ENCODE measurements at places on chromosomes 13 and 19.
A peak's percentile ranks its signal among the peaks of the same experiment; 100 is the strongest.

DNA sequence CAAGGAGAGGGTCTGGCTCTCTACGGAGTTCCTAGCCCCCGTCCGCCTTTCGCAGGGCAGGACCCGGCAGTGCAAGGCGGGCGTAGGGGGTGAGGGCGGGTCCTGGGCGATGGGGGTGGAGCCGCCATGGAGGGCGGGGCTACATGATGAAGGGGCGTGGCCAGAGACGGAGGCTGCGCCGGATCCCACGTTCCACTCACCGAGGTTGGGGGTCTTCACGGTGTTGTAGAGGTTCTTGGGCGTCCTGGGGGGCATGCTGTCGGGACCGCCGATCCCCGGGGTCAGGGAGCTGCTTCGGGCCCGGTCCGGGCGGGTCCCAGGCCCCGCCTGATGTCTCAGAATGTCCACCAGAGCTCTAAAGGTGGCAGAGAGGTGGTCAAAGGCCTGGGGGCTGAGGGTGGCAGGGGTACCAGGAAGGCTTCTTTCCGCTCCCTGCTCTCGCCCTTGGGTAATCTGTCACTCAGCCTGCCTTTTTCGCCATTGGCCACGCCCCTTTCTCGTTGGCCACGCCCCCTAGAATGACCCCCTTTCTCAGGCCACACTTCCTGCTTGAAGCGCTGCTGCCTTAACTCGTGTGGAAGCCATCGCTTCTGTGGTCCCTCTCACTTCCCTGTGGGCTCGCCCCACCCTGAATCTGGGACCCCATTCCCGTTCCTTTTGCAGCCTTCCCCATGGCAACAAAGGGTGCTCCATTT, 2.5 kb downstream of the SHISA7 start:
- no peak for DNase-seq

DNA sequence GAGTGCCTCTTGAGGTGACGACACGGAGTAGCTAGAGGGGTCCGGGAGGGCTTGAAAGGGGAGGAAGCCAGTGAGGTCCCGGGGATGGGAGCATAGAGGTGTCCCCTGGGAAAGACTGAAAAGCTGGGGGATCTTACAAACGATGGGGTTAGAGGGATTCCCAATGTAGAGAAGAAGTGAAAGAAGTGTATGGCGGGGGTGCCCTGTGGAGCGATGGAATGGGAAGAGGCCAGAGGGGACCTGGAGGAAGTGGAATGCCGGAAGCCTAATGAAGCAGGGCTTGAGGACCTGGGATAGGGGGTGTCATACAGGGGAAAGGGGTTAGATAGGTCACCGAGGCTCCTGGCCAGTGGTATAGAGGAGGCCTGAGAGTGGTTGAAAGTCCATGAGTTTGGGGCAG, 580 bp downstream of the AP2A1 start:
- DNase-seq, result no peak

DNA sequence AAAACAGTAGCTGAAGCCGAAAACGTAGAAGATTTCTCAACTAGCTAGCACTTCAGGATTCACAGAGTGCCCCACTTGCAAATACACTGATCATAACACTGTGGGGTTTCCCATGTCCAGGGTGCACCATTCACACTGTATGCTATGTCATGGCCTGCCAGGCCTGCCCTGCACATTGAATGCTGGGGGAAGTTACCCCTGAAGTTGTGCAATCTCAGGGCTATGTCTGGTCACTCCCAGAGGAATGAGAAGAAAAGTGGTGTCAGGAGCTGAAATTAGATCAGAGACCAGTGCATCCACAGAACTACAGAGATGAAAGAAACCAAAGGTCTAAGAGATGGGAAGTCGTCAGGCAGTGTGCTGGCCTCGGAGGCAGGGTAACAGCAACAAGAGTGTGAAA, 196.8 kb downstream of the RAP2A start:
- no peak for DNase-seq

DNA sequence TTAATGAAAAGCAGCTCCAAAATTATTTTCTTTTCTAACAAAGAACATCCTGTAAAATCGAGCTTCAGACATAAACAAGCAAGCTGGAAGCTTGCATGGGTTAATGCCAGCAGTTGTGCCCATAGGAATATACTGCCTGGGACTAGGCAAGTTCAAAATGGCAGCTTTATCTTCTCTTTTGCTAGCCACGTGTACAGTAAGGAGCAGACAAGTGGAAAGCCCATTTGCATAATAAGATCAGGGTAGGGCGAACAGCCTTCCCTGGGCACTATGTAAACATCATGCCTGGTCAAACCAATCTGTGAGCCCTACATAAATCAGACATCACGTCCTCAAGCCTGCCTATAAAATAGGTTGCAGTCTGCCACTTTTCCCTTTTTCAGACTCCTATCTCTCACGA, 489.7 kb downstream of the RFC3 start:
- DNase-seq, result no peak

- DNase-seq, result no peak
Measured at GRCh38 chr13:44425041-44425814, 51.6 kb downstream of the SERP2 start.

DNA sequence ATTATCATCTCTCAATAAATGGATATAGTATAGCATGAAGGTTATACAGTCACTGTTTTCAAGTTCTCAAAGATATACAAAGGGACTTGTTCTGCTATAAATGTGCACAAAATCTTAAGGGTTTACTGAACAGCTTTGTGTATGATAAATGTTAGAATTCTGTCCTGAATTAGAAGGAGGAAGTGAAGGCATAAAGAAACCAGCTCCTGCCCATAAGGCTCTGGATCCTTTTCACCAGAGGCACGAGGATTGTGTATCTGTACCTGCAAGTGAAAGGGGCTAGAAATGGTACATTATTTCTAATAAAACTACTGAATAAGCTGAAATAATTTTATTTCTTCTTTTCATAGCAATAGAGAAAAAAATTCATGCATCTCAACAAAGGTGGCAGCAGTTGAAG, 32.4 kb downstream of the PHF11 start:
- no peak for DNase-seq

DNA sequence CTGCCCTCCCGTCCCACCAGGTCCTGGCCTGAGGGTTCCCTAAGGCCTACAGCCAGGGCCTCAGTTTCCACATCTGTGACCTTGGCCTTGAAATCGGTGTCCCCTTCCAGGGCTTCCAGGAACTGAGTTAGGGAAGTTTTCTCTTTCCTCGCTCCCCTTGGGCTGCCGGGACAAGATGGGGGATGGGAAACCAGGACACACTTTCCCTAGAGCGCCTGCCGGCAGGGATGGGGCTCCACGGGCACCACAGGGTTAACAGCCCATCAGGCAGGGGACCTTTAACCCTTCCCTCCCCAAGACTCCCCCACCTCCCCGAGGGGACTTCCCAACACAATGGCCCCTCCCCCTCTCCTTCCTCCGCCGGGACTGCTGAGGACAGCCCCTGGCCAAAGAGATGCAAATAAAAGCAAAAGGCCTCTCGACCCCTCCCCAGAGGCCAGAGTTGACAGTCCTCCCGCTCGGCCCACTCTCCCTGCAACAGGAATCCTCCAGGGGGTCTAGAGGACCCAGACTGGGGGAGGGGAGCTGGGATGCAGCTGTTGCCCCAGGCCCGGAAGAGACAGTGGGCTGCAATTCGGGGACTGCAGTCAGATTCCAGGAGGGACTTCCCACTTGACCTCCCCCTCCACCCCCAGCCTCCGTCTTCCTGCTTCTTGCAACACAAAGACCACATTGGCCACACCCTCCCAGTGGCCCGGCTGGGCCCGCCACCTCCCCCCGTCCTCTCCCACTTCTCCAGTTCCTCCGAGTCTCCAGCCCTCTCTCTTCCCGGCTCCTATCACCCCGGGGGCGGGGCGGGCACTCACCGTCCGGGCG, 3.4 kb downstream of the BBC3 start:
- peak; percentile 95 for DNase-seq

- DNase-seq, result no peak
Measured at GRCh38 chr13:86681223-86681622, 882.0 kb upstream of the SLITRK6 start.

DNA sequence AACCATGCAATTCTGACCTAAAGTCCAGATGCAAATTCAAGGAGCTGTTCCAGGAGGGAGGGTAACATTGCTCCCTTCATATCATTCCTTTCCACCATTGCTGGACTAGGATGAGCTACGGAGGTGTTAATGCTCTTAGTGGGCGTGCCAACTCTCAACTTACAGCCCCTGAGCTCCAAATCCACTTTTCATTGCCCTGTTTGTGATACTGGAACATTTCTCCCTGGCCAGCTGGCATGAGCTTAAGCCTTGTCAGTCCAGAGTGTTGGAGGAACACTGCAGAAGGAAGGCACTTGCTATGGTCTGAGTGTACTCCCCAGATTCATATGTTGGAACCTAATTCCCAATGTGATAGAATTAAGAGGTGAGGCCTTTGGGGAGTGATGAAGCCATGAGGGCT, 70.4 kb upstream of the FARP1 start:
- no peak for DNase-seq

DNA sequence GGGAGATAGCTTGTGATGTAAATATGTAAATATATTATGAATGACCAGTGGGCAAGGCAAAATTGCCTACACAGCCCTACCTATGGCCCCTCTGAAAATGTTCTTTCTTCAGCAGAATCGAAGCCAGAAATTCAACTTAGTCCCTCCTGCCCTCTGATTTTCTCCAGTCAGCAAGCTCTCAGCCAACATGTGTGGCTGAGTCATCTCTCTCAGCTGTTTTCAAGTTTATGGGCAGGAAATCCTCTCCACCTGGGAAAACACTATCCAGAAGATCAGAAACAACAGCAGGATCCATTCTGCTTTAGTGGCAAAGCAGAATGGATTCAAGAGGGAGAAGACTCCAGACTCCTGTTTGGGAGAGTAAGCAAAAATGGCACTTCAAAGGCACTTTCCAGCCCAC, 8.9 kb upstream of the ZNF527 start:
- no peak for DNase-seq

DNA sequence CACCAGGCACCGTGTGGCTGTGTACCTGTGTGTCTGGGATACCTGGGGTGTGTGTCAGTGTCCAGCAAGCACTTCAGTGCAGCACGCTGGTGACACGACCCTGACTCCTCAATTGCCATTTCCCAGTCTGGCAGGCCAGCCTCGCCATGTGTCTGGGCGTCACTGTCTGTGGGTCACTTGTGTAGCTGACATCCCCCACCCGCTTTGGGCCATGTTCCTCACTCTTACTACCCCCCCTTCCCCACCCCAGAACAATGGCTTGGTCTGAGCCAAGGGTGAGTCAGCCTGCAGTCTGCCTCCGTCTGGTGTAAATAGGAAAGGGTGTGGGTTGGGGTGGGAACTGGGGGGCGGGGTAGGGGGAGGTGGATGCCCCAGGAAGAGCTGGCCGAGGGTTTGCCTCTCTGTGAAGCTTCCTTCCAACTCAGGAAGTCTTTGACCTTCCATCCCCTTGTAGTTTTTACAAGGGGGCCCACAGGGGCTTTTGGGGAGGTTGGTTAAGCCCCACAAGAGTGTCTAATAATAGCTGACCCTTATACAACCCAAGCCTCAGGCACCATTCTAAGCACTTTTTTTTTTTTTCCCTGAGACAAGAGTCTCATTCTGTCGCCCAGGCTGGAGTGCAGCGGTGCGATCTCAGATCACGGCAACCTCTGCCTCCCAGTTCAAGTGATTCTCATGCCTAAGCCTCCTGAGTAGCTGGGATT, 17.6 kb downstream of the NOVA2 start:
- no peak for DNase-seq

DNA sequence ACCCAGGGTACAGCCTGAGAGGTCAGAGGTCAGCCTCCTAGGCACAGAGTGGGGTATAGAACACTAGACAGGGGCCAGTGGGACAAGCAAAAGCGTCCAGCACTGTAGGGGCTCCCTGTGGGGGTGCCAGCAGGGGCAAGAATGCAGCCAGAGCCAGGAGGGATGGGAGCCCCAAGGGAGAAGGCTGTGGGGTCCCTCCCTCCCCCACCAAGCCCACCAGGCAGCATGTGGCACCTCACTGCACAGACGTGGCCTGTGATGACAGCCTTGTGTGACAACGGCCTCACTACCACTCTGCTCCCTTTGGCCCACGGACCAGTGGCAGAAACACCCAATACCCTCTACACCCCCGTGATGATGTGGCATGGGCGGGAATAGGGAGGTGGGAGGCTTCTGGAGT, 10.1 kb downstream of the ARMC6 start:
- no peak for DNase-seq

GRCh38 chr13:24502533-24503378, 9.8 kb downstream of the PARP4 start:
- DNase-seq, result no peak

All from NT2/D1 (cell line).